ENCODE measurements at places on chromosomes 2 and 18.

GRCh38 chr2:220269367-220269766 lies 641.9 kb downstream of the SLC4A3 start:
- DNase-seq = no peak

GRCh38 chr2:134276381-134277172 lies 22.7 kb downstream of the MGAT5 start:
- DNase-seq = no peak

- DNase-seq = no peak
Observed at GRCh38 chr2:47631792-47632398, 151.1 kb upstream of the MSH6 start.

DNA sequence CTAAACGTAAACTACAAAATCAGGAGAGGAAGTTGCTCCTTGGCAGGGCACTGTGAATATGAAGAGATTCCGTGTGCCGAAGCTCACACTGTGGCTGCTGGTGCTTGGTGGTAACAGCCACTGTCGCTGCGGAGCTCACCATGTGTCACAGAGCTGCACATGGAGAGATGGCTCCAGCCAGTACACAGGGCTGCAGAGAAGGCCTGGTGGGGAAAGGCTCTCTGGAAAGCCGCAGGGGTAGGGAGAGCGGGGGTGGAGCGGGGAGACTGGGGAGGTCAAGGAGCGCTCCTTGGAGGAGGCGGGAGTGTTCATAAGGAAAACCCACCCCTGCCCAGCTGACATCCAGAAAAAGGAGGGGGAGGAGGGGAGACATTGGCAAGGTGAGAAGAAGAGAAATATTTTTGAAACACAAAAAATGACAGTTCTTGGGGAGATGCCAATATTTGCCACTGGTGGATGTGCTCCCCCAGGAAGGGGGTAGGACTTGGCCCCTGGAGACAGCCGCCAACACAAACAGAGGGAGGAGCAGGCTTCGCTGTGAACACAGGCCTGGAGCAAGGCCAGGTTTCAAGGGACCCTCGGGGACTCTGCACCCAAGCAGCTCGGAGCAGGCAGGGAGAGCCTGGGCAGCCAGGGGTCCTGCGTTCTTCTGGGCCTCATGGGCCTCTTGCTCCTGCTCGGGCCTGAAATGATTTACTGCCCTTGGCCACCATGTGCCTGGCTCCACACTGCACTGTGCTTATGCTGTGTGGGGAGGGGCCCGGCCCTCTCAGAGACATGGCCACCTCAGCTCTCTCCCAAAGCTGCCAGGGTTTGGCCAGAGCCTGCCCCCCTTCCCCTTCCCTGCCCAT lies 102.6 kb upstream of the GLI2 start:
- DNase-seq = no peak

DNA sequence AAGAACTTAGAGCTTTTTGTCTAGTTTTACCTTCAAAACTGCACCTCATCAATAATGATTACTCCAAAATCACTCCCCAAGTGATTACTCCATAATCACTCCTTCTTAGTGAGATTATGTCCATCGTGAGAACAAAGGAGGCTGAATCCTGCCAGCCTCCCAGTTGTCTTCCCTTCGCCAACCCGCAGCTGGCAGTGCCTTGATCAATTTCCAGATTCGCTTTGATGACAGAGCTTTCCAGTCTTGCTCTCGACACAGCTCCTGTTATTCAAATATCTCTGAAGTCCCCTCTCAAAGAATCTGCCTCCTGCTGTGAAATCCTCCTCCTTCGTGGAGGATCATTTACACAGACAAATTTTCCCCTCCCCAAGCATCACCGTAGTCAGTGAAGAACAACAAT lies 237.7 kb downstream of the EIPR1 start:
- no peak for DNase-seq

GRCh38 chr18:5582849-5583681 lies 39.3 kb upstream of the EPB41L3 start:
- peak; percentile 59 for DNase-seq

DNA sequence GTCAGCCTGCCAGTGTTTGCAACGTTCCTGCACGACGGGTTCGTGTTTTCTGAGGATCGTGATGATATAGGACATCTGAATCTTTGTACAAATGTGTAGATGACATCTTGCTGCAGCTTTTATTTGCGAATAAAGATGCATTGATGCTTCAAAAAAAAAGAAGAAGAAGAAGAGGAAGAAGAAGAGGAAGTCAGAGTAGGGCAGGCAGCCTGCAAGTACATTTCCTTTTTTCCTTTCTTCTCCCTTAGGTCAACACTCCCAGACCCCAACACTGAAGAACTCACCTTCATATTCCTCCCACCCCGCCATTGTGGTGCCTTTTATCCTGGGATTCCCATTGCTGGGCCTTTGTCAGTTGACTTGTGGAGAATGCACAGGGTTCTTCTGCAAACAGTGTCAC lies 91.5 kb downstream of the FHOD3 start:
- no peak for DNase-seq

GRCh38 chr2:196987649-196988364 lies 61.3 kb upstream of the PGAP1 start:
- DNase-seq = no peak

GRCh38 chr2:238684362-238685326 lies 163.2 kb upstream of the TWIST2 start:
- DNase-seq = no peak

- no peak for DNase-seq
Observed at GRCh38 chr18:61549416-61549815, 216.2 kb downstream of the CDH20 start.

GRCh38 chr2:74715880-74716279 lies 61.8 kb downstream of the SEMA4F start:
- no peak for DNase-seq

DNA sequence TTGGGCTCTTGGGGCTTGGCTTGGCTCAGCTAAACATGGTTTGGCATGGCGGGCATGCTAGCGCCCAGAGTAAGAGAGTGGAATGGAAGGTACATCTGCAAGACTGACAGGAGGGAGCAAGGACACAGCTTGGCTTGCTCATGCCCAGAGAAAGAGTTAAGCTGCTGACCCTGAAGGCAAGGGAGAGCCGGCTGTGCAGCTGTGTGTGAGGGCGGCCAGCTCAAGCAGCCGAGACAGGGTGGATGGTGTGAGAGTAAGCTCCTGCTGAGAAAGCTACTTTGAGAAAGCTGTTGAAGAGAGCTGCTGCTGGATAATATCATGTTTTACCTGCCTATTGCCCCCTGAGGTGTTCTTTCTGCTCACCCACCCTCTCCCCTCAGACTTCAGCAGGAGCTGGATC lies 135.6 kb downstream of the CCBE1 start:
- no peak for DNase-seq

DNA sequence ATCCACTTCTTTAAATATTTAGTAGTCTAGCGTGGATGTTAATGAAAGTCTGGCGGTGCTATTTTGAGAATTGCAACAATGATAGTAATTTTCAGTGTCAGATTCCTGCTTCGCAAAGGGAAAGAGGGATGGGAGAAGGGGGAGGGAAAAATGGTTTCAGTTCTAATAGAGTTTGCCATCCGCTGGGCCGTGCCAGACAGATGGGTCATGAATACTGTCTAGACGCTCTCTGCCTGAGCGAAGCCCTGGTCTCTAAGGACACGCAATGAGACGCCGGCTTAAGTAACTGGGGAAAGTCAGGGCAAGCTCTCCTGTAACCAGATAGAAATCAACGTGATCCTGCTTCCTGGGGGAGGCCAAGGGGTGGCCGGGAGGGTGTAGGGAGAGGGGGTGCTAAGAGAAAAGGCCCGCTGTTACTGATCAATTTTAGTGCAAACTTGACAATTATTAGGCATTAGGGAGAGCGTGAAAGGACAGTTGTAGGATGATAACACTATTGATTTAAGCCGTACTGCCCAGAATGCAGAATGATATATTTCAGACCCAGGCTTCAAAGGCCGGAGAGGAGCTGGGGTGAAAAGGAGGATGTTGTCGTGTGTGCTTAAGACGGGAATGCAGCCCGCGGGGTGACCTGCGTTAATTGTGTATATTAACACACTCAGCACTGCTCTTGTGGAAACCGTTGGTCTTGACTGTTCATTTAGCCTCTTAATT lies 229.2 kb downstream of the LDLRAD4 start:
- DNase-seq = no peak

DNA sequence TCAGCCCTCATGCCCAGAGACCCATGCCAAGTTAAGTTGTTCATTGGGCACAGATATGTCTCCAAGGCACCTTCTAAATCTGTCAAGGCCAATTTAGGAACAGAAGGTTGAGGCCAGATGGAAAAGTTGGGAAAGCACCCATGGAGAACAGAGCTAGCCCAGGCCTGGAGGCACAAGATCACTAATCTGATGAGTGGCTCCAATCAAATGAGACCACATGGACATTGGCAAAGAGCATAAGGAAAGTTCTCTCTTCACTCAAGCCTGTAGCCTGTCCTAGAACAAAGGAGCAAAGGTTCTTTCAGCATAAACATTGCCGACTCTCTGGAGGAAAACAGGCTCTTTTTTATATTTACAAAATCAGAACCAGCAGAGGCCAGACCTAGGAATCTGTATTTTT lies 154.8 kb downstream of the RNF152 start:
- DNase-seq = no peak

GRCh38 chr18:48670751-48671560 lies 132.1 kb downstream of the CTIF start:
- DNase-seq = no peak

DNA sequence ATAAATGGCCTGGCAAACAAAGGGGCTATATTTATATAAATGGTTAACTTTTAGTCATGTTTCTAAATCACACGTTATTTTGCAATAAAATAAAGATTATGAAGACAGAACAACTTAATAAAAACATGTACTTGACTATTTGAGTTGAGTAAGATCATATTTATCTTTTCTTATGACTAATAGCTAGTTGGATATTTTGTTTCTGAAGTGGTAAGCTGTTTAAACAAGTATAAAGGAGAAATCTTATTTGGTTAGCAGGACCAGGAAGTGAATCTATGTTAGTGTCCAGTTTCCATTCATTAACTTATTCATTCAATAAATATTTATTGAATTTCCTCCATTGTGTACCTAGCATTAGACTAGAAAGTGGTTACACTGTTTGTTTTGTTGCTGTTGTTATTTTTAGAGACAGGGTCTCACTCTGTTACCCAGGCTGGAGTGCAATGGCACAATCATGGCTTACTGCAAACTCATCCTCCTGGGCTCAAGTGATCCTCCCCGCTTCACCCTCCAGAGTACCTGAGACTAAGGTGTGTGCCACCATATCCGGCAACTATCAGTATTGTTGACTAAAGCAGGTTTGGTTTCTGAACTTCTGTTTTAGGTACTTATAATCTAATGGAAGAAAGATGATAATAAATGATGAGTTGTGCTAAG lies 312.6 kb downstream of the DPP10 start:
- no peak for DNase-seq

- DNase-seq = no peak
Observed at GRCh38 chr2:117717072-117717471, 97.4 kb upstream of the DDX18 start.

DNA sequence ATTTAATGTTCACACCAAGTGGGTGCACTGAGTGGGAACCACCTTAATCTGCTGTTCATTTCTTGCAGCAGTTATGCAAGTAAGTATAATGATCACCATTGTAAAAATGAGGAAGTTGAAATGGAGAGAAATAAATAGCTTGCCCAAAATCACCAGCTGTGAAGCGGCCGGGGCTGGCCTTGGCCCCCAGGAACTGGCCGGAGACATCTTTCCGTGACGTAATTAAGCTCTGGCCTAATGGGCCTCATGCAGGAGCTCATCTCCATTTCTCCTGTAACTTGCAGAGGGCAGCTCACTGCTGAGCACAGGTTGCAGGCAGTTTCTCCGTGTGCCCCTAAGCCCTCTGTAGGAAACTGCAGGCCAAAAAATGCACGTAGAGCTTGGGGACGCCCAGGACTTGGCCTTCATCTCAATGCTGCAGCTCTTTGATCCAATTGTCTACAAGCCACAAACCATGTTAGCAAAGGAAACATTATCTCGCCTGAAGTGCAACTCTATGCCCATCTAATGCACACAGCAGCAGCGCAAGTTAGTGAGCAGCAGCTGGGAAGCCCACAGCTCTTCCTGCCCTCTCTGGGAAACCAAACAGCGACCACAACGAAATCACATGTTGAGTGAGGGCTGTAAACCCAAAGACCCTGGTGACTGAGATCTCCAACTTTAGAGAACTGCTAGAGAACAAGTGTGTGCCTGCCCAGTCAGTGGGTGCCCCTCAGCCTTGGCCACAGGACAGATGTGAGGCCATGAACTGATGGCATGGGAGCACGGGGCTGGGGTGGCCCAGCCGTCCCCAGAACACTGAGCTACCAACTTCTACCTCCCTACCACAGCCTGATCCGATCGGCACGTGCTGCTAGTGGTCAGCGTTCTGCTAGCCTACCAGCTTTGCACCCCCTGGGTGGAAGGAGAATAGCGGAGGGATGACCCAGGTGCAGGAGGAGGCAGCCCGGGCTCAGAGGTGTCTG lies 28.8 kb downstream of the APCDD1 start:
- DNase-seq = peak; percentile 25

- no peak for DNase-seq
Observed at GRCh38 chr2:6370753-6371551, 494.8 kb downstream of the CMPK2 start.

DNA sequence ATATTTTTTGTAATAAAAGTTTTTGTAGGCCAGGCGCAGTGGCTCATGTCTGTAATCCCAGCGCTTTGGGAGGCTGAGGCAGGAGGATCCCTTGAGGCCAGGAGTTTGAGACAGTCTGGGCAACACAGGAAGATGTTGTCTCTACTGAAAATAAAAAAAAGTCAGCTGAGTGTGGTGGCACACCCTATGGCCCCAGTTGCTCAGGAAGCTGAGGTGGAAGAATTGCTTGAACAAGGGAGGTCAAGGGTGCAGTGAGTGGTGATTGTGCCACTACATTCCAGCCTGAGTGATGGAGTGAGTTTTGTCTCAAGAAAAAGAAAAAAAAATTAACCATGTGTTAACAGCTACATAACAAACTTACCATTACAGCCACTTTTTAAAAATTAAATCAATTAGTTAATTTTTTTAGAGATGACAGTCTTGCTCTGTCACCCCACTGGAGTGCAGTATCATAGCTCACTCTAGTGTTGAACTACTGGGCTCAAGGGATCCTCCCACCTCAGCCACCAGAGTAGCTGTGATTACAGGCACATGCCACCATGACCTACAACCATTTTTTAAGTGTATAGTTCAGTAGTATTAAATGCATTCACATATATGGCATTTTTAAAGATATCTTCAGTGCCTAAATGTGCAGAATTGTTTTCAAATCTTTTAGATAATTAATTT lies 67.2 kb upstream of the ACYP2 start:
- no peak for DNase-seq

Measured in caudate nucleus (tissue), 63 donors.